Fibroblast of skin of scalp (primary cell): ENCODE measurements at places on chromosomes 4 and X.

DNA sequence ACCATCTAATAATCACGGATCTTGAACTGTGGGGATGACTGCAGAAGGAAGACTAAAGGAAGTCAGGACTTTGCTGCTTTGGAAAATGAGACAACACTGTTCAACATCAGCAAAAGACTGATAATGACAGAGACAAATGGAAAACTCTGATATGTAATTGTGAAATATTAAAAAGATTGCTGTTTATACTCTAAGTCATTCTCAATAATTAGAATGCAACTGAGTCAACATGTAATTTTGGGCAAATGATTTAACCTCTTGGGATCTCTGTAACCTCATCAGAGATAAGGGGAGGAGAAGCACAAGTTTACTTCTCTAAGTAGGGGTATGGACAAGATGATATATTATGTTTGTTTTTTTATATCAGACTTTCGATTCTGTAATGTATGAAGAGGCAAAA, 121.9 kb downstream of the GASK1B start:
- no peak for DNase-seq

DNA sequence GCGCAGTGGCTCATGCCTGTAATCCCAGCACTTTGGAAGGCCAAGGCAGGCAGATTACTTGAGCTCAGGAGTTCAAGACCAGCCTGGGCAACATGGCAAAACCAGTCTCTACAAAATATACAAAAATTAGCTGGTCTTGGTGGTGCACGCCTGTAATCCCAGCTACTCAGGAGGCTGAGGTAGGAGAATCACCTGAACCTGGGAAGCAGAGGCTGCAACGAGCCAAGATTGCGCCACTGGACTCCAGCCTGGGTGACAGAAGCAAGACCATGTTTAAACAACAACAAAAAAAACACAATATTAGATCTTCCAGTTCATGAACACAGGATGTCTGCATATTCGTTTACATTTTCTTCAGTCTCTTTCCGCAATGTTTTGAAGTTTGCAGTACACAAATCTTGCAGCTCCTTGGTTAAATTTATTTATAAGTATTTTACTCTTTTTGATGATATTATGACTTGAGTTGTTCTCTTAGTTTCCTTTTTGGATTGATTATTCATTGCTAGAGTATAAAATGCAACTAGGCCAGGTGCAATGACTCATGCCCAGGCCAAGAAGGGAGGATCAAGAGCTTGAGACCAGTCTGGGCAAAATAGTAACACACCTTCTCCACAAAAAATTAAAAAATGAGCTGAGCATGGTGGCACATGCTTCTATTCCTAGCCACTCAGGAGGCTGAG, 30.4 kb upstream of the ABCG2 start:
- DNase-seq, result no peak

DNA sequence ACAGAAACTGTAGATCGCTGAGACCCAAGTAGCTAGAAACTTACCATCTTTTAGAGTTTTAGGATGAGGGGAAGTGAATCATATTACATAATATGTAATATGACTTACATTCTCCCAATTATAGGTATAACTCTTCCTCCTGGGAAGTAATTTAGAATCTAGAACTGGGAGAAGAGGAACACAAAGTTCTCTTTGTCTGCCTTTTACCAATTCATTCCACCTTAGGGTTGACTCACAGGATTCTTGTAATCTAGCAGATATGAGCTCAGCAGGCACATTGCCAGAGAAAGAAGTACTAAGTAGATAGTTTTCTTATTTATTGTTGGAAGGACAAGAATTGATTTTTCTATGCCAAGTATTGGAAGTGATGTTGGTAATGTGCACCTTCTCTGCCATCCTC, 58.0 kb upstream of the CCSER1 start:
- DNase-seq, result no peak

DNA sequence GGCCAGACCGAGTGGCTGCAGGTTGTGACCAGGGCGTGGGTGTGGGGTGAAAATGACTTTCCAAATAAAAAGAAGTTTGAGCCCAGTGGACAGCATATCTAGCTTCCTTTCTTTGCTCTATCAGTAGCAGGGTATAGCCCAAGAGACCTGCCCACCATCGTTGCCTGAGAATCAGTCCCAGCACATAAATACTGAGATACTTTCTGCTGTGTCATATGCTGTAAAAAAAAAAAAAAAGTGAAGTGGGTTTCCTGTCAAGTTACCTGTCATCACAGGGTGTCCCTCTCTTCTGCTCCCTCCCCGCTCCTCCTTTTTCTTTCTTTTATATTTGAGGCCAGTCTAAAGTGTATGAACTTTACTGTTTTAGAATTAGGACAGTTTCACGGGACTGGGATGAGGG, 330.3 kb upstream of the BOD1L1 start:
- no peak for DNase-seq

DNA sequence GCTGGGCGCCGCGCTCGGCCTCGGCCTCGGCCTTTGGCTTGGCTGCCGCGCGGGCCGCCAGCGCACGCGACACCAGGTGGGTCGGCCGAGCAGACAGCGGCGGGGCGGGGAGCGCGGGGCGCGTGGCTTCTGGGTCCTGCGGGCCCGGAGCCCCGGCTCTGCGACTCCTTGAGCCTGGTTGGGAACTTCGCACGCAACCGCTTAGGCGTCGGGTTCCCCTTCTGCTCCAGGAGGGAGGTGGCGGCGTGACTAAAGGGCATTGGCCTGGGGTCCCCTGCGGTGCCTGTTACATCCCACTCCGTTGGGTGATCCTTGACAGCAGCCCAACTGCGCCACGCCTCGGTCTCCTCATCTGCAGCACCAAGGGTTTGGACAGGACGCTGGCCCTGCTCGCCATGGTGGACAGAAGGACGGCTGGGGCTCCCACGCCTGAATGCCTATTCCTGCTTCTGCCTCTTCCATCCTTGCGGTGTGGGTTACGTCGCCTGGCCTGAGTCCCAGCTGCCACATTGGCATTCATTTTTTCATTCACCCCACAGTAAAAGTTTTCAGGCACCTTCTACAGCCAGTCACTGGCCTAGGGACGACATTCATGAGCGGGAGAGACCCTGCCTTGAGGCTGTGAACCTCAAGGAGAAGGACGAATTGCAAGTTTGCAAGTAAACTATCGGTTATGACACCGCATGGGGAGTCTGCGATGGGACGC, 631 bp downstream of the EVC start:
- peak; percentile 62 for DNase-seq

DNA sequence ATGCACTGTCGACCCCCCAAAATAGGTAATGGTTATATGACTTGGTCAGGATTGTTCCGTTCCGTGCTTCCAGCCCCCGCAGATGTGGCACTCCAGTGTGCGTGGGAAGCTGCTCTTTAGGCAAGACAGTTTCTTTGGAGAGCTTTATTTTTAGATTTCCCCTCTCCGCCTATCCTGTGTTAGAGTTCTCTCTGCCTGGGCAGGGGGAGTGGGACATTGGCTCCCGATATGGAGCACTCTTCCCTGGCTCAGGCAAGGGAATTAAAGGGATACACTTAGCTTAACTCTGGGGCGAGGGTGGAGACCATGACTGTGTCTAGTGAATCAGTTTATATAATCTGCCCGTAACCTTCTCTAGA, 36.0 kb downstream of the DLG3 start:
- DNase-seq, result no peak

GRCh38 chr4:100826067-100826466, 308.2 kb upstream of the EMCN start:
- DNase-seq, result no peak

DNA sequence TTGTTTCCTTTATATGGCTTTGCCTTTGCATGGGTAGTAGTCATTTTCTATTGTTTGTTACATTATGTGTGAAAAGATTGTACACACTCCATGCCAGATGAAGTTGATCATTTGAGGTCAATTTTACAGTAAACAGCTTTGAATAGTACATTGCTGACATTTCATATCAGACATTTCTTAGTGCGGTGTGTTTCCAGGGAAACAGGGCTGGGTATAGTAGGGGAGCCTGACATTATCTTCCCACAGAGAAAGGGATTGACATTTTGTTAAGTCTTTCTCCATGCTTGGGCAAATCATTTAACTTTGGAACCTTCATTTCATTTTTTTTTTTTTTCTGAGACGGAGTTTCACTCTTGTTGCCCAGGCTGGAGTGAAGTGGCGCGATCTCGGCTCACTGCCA, 5.0 kb downstream of the FUNDC2 start:
- no peak for DNase-seq

DNA sequence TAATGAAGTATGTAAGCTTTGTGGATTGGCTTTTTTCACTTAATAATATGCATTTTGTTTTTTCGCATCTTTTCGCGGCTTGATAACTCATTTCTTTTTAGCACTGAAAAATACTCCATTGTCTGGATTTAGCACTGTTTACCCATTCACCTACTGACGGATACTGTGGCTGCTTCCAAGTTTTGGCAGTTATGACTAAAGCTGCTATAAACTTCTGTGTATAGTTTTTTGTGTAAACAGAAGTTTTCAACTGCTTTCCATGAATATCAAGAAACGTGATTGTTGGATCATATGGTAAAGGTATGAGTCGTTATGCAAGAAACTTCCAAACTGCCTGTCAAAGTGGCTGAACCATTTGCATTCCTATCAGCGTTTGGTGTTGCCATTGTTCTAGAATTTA, 87.6 kb downstream of the BMP3 start:
- no peak for DNase-seq

GRCh38 chrX:1452516-1453394, at the start of gene ASMTL:
ASMTL (minus strand) TSS chrX:1452909; CDS start chrX:1452840, 69 bp downstream.
- DNase-seq, result peak; percentile 99

DNA sequence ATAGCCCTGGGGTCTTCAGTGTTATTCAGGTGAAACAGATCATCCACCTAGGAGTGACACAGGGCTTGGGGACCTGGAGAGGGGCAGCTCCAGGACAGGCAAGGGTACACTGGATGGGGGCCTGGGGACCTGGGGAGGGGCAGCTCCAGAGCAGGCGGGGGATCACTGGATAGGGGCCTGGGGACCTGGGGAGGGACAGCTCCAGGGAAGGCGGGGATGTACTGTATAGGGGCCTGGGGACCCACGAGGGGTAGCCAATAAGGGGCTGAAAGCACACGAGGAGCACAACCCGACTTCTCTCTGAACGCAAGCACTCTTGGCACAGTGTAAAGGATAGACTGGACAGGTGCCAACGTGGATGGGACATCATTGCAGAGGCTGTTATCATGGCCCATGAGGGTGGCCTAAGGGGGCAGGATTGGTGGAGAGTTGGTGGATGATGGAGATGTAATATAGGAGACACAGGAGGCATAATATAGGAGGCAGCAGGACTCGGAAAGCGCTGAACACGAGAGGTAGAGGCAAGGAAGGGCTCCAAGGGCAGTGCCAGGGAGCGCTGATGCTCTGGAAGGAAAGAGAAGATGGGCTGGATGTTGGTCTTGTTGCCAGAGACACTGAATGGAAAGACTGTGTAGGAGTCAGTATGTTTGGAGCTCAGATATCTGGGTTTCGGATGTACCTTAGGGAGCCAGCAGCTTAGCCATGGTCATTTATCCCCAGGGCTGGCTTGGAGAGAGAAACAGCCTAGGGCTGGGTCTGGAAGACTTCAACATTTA, 37.9 kb upstream of the FGFBP2 start:
- DNase-seq, result no peak

- peak; percentile 89 for DNase-seq
Measured at GRCh38 chr4:78560296-78560963, 8.9 kb downstream of the ANXA3 start.

GRCh38 chr4:158443731-158444130, 78.0 kb upstream of the RXFP1 start:
- DNase-seq, result no peak

DNA sequence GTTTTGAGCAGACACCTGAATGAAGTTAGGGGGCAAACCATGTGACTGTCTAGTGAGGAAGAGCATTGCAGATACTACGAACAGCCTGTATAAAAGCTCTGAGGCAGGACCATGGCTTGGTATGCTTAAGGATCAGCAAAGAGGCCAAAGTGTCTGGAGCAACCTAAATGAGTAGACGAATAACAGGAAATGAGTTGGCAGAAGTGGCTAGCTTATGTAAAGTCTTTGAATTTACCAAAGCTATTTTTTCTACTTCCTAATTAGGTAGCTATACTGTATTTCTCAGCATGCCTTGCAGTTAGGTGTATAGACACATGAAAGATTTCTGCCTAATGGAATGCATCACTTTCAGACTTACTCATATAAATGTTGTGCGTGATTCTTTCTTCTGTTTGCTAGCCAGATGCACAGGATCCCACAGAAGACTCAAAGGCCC, 9.3 kb upstream of the GPRIN3 start:
- peak; percentile 17 for DNase-seq

- DNase-seq, result peak; percentile 61
Measured at GRCh38 chrX:27675493-27675892, 85.3 kb downstream of the DCAF8L2 start.

- no peak for DNase-seq
Measured at GRCh38 chr4:81494031-81494431, 22.3 kb upstream of the RASGEF1B start.

DNA sequence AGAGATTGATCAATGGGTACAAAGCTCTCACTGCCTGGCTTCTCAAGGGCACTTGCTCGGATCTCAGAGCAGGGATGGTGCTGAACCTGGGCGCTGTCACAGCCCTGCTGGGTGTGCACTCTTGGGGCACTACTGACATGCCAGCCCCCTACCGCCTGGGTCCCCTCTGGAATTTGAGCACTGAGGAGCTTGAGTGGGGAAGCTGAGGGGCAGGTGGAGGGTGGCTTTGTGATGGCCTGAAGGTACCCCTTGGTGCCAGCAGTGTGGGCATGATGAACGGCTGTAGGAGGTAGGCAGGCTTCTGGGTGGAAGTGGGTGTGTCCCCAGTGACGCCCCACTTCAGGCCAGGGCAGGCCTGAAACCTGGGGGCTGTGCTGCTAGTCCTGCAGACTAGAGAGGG, 379.1 kb upstream of the GRID2 start:
- DNase-seq, result no peak

GRCh38 chr4:121307445-121308327, 73.1 kb downstream of the QRFPR start:
- DNase-seq, result peak; percentile 41

- no peak for DNase-seq
Measured at GRCh38 chr4:36172656-36173055, 71.7 kb downstream of the ARAP2 start.

GRCh38 chrX:127708155-127708554, 344.0 kb downstream of the ACTRT1 start:
- DNase-seq, result no peak

GRCh38 chr4:57051095-57051494, 59.1 kb downstream of the IGFBP7 start:
- no peak for DNase-seq

- DNase-seq, result peak; percentile 39
Measured at GRCh38 chr4:71189471-71189870, 149.3 kb upstream of the SLC4A4 start.
